Endothelial cell of umbilical vein (primary cell): ENCODE measurements at places on chromosomes 11 and 22. TPM values are rescaled to one million over a fixed set of nuclear protein-coding genes. Genes with fewer than 3 reads are reported as not detected.

The SHANK3 gene
- 137 and 158 TPM in 2 replicates for total RNA-seq

The C22orf31 gene
- not detected in 2 replicates for total RNA-seq

The STK33 gene
- total RNA-seq, result 1.6 and 3.4 TPM in 2 replicates

The CELSR1 gene
- 2.1 and 3.7 TPM in 2 replicates for total RNA-seq

The GTSE1 gene
- 57.0 and 57.2 TPM in 2 replicates for total RNA-seq

The TUBGCP6 gene
- 41.5 and 45.3 TPM in 2 replicates for total RNA-seq

The UCP2 gene
- 12.1 and 16.5 TPM in 2 replicates for total RNA-seq

The PRR5 gene
- 7.4 and 9.0 TPM in 2 replicates for total RNA-seq

The CCDC188 gene
- total RNA-seq, result 9.4 and 11.6 TPM in 2 replicates

The SYT8 gene
- not detected in 2 replicates for total RNA-seq

The CALCB gene
- not detected in 2 replicates for total RNA-seq

The DEFB131B gene
- total RNA-seq, result not detected in 2 replicates

The LRRN4CL gene
- 0.20 and 0.37 TPM in 2 replicates for total RNA-seq

The CARD18 gene
- not detected in 2 replicates for total RNA-seq

The VWCE gene
- 14.4 and 14.8 TPM in 2 replicates for total RNA-seq

The KRTAP5-1 gene
- not detected in 2 replicates for total RNA-seq

The CYP2D6 gene
- total RNA-seq, result 0.91 and 0.97 TPM in 2 replicates

The GAL3ST3 gene
- not detected in 2 replicates for total RNA-seq

The CNTF gene
- total RNA-seq, result 2.9 and 3.3 TPM in 2 replicates

The ACTN3 gene
- 0.18 TPM in 1 of 2 replicates, not detected in the other for total RNA-seq

The NXPE4 gene
- not detected in 2 replicates for total RNA-seq

The MIEF1 gene
- total RNA-seq, result 24.7 and 31.1 TPM in 2 replicates

The RFPL3 gene
- not detected in 2 replicates for total RNA-seq

The OR4A16 gene
- total RNA-seq, result not detected in 2 replicates

The TMPRSS6 gene
- not detected in 2 replicates for total RNA-seq

The MUC6 gene
- total RNA-seq, result not detected in 2 replicates

The SLC6A5 gene
- not detected in 2 replicates for total RNA-seq

The QSER1 gene
- total RNA-seq, result 31.1 and 36.6 TPM in 2 replicates

The MB gene
- total RNA-seq, result not detected in 2 replicates

The ENTHD1 gene
- total RNA-seq, result not detected in 2 replicates

The OR4A15 gene
- total RNA-seq, result not detected in 2 replicates

The PHOX2A gene
- total RNA-seq, result not detected in 2 replicates

The DUSP8 gene
- 5.9 and 8.7 TPM in 2 replicates for total RNA-seq

The OAF gene
- 26.7 and 32.1 TPM in 2 replicates for total RNA-seq

The TMEM121B gene
- 0.33 and 0.37 TPM in 2 replicates for total RNA-seq

The DTX4 gene
- total RNA-seq, result 0.51 and 0.91 TPM in 2 replicates

The CCDC87 gene
- total RNA-seq, result 0.22 and 0.28 TPM in 2 replicates
